ENCODE measurements at places on chromosomes 6 and 20.

GRCh38 chr6:142444376-142444775, 142.6 kb downstream of the ADGRG6 start:
- no peak for DNase-seq

DNA sequence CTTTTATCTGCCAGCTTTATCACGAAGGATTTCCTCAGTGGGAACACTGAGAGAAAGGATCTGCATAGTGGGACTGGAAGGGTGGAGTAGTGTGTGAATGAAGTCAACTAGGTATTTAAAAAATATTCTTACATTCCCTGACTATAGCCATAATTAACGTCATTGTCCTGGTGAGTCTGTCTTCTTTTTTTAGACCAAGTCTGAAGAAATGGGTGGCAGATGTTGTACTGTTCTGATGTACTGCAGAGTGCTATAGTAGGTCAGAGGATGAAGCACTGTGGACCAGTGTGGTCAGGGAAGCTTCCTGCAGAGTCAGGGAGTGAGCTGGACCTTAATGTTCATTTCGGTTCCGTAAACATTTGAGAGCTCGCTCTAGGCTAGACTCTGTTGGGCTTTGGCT, 11.9 kb downstream of the TULP4 start:
- DNase-seq, result no peak

GRCh38 chr20:61846074-61846473, 219.6 kb downstream of the TAF4 start:
- no peak for DNase-seq

GRCh38 chr6:80938131-80938530, 814.4 kb downstream of the TENT5A start:
- no peak for DNase-seq

GRCh38 chr6:149147938-149148718, 169.4 kb upstream of the TAB2 start:
- DNase-seq, result peak; percentile 50

DNA sequence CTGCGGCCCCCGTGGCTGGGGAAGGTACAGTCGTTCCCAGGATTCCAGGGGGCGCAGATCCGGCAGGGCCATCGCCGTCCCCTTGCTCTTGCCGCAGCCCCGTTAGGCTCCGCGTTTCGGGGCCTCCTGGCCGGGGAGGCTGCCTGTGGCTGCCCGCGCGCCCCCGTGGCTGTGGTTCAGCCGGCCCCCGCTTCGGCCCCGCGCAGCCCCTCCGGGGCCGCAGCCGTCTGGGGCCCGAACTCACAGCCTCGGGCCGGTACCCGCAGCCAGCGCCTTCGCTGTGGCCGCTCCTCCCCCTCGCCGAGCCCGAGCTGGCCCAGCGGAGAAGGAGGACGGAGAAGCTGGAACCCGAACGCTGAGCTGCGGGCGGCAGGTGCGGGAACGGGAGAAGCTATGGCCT, 1826.9 kb upstream of the DEFB115 start:
- DNase-seq, result no peak

DNA sequence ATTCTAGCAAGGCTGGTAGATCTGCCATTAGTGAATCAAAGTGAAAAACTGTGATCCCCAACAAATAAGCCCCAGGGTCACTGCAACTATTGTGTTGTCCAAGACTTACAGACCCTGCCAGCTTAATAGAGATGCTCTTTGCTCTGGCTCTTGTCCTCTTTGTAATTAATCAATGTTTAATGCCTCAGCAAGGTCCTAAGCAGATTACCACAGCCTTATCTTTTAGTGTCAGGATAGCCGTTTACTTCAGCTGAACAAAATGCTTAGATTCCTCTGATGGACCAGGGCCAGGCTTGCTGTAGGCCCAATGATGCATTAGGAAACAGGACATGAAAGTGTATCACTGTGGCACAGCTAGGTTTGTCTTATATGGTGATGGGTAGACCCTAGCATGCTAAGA, 353.3 kb downstream of the HACE1 start:
- no peak for DNase-seq

- no peak for DNase-seq
Observed at GRCh38 chr6:25297823-25298522, 18.8 kb downstream of the CARMIL1 start.

- DNase-seq, result no peak
Observed at GRCh38 chr6:12354499-12354898, 64.3 kb downstream of the EDN1 start.

DNA sequence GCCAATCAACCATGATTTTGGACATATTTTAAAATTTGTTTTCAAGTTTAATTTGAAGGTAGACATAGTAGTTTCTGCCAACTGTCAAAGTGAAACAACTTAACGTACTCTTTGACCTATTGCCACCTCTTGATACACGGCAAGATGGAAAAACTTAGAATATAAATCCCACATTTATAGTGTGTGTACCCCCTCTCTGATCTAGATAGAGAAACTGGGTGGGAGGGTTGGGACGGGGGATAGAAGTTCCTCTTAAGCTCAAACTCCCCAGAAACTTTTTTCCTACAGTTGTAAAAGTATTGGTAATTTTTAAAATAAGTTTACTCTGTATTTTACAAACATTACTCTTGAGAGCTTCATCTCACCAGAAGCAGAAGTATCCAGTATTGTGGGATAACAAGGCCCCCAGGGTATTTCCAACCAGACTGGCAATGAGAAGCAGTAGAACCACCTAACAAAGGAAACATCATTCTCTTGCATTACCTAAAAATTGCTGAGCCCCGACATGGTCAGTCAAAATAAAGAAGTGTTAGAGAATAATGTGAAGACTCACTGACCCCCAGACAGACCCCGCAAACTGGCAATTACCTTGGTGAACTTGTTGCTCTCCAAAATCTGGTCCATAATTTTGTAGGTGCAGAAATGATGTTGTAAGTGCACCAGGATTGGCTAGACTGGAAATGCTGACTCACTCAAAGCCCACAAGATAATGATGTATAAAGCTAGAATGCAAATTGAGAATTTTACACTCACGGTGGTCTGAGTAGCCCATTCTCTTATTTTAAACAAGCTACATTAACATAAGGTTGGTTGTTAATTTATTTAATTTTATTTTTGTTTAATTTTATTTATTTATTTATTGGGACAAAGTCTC, 74.7 kb upstream of the TNFAIP3 start:
- DNase-seq, result no peak

DNA sequence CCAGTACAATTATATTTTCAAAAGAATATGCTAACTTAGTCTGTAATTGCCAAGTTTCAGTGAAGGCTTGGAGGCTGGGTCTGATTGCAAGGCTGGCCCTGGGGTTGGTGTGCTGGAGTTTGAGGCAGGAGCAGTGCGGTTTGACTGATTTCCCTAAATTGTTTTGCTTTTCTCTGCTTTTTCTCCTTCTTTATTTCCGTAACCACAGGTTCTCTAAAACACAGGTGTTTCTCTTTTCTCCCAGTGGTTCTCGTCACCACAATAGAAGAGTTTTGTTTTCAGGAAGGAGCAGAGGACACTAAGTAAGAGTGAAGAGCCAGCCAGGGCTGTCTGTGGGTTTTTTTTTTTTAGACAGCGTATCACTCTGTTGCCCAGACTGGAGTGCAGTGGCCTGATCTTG, 8.2 kb upstream of the SNX9 start:
- peak; percentile 49 for DNase-seq

DNA sequence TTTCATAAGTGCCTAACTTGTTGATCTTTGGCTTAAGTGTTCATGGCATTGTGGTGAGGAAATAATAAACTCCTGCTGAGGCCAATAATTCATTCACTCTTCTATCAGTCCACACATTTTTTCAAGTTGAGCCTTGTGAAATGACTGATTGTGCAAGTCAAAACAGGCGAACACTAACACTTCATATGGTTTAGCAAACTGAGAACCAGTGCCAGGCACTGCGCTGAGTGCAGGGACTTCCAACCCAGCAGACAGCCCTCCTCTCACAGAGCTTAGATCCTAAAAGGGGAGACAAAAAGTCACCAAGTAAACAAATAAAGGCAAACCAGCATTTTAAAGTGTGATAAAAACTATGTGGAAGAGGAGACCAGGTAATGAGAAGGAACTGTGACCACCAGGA, 435.0 kb downstream of the PTPRT start:
- no peak for DNase-seq

DNA sequence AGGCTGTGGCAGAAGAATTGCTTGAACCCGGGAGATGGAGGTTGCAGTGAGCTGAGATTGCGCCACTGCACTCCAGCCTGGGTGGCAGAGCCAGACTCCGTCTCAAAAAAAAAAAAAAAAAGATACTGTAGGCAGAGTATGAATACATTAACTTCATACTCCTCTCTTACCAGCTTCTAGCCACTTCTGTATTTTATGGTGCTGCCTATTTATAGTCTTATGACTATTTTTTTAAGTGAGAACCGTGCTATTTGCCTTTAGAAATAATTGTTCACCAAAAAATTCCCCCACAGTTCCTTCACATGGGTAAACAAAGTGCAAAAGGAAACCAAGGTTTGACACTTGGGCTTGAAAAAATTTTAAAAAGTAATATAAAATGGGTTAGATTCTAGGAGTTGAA, 1.5 kb upstream of the SNRNP48 start:
- no peak for DNase-seq

GRCh38 chr6:131182991-131183425, 47.7 kb downstream of the AKAP7 start:
- peak; percentile 45 for DNase-seq

DNA sequence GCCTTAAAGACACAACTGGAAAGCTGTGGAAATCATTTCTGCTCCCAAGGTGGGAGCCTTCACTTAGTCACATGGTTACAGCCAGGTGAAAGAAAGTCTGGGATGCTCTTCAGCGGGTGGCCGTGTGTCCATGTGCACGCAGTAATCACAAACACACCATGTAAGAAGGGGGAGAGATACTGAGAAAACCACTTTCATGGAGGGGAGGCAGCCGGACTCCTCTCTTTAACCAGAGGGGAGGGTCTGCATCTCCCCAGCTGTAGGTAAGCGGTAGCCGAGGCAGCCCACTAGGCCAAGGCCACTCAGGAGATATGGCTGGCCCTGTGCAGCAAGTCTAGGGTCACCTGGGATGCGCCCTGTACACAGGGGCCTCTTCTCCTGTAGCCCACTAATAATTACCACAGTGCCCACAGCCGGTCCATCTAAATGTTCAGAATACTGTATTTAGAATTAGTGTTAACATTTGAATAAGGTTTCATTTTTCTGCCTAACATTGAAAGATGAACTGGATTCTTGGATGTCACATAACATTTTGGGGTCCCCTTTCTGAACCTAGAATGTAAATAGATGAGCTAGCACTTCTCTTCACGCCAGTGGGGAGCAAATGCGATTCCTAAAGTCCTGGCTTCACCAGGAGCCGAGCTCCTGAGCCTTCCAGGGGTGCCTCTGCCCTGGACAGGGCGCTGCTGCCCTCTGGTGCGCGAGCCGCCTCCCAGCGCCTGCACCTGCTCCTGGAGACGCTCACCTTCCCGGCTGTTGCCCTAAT, 15.9 kb downstream of the GPR31 start:
- DNase-seq, result peak; percentile 71

DNA sequence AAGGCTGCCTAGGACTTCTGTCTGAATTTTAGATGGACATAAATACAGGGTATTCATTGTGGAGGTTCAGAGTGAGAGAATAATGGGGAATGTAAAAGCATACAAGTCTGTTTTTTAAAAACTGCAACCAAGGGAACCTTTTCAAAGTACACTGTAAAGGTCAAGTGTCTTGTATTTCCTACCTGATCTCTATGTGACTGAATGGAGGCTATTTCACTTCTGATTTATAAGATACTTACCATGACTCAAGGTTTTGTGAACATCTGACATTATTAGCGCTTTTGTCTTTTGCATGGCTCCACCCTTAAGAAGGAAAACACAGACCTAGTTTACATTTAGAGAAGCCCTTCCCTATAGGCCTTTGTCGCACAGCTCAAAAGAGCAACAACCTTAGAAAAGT, 126.5 kb downstream of the ZFAND3 start:
- DNase-seq, result no peak

GRCh38 chr6:115358616-115359015, 702.1 kb downstream of the FRK start:
- DNase-seq, result no peak

GRCh38 chr6:107304421-107305025, 154.8 kb downstream of the PDSS2 start:
- no peak for DNase-seq

GRCh38 chr6:133815313-133815712, 73.6 kb upstream of the TCF21 start:
- DNase-seq, result no peak

DNA sequence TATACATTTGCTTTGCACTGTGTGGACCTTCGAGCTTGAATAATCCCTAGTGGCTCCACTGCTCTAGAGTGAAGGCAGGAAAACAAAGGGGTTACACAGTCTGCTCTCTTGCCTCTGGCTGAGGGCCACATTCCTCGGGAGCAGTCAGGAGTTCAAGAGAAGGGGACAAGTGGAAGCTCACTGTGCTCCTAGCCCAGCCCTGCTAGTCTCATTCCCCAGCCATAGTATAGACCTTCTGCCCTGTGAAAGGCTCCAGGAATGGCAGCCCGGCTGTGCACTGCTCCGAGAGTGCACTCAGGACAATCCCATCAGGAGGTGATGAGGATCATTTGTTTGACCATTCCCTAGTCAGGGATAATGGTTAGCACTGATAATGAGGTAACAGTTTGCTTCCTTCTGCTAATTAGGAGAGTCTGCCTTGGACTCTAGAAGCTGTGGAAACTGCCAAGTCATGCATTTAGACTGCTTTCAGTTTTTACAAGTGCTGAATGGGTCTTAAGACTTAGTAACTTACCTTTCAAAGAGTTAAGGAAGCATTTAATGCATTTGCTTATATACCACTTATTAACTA, 8.5 kb downstream of the IYD start:
- DNase-seq, result no peak

DNA sequence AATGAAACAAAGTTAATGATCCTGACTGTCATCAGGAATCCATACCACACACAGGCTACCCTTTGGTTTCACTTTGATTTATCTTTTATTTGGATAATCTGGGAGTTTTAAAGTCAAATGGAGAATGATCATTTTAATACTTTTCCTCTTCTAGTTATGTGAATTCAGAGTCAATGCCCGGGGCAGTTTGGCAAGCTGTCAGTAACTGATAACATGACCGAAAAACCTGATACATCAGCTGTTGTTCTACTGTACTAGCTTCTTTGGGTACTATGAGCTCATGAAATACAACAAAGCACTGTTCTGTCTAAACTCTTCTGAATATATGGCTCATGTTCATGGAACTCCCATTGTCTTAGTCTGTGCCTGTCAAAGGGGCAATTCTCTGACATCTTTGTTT, 30.2 kb downstream of the KLHL31 start:
- no peak for DNase-seq

GRCh38 chr6:44594481-44594880, 207.0 kb downstream of the CDC5L start:
- no peak for DNase-seq

DNA sequence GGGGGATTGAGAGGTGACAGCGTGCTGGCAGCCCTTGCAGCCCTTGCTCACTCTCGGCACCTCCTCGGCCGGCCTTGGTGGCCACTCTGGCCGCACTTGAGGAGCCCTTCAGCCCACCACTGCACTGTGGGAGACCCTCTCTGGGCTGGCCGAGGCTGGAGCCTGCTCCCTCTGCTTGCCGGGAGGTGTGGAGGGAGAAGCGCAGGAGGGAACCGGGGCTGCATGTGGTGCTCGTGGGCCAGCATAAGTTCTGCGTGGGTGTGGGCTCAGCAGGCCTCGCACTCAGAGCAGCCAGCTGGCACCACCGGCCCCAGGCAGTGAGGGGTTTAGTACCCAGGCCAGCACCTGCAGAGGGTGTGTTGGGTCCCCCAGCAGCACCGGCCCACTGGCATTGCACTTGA, 912.2 kb upstream of the ADGRB3 start:
- no peak for DNase-seq

Data from CD4-positive, alpha-beta T cell treated with Interleukin-17A for 4 hours (primary cell).